ENCODE measurements at places on chromosomes 2 and 18.

GRCh38 chr18:8890957-8891464, 185.7 kb downstream of the MTCL1 start:
- DNase-seq, result no peak

GRCh38 chr2:23635442-23636340, 250.7 kb downstream of the KLHL29 start:
- no peak for DNase-seq

DNA sequence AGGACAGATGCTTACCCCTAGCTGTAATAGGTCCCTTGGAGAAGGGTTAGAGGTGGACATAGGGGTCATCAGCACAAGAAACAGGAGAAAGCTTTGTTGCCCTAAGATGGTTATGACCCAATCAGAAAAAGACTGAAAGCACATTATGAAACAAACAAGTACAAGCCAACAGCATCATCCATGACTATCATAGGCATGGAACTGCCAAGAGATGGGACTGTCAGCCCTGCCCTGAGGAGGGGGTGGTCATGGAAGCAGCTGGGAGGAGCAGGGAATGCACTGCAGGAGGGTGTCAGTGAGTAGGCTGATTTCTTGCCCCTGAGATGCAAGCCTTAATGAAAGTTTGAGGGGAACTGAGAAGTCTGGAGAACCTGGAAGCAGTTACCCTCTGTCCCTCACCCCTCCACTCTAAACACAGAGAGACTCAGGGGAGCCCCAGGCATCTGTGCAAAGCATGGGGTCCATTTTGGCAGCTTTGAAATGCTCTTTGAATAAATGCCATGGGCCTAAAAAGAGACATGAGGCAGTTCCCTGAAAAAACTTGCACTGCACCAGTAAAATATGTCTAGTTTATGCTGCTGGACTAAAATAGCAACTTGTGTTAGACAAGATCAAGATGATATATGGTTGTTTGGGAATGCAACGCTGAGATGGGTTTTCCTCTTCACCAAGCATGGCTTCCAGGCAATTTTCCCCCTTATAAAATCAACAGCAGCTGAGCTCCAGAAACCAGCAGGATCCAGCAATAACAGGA, 122.7 kb upstream of the ZFP36L2 start:
- no peak for DNase-seq

DNA sequence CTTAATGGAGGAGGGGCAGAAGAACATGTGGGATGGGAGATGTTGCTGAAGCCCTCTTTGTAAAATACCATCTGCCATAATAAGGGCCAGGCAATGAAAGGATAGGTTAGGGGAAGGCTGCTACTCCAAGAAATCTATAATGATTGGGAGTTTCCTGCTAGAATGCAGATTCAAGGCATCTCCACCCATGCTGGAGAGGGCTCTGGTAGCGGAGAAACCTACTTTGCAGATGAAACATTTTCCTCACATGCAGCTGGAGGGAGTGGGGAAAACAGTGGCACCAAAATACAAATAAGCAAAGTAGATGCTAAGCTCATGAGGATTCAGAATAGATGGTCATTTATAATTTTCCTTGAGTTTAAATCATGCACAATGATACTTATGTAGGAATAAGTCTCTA, 82.3 kb upstream of the GCFC2 start:
- DNase-seq, result no peak

DNA sequence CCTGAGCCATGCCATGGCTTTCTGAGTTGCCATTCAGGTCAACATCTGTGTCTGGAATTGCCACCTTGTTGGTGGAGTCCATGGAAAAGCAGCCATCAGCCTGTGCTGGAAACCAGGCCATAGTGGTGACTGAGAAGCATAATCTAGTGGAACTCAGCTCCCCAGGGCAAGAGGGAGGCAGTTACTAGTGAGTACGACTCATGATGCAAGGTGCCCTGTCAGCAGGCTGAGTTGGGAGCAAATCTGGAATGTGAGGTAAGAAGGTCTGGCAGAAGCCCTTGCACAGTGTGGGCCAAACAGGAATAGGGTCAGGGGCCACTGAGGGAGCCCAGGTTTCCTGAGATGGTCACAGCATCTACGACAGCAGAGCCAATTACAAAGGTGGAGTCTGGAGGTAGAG, 37.1 kb downstream of the SULT1C2 start:
- DNase-seq, result no peak

DNA sequence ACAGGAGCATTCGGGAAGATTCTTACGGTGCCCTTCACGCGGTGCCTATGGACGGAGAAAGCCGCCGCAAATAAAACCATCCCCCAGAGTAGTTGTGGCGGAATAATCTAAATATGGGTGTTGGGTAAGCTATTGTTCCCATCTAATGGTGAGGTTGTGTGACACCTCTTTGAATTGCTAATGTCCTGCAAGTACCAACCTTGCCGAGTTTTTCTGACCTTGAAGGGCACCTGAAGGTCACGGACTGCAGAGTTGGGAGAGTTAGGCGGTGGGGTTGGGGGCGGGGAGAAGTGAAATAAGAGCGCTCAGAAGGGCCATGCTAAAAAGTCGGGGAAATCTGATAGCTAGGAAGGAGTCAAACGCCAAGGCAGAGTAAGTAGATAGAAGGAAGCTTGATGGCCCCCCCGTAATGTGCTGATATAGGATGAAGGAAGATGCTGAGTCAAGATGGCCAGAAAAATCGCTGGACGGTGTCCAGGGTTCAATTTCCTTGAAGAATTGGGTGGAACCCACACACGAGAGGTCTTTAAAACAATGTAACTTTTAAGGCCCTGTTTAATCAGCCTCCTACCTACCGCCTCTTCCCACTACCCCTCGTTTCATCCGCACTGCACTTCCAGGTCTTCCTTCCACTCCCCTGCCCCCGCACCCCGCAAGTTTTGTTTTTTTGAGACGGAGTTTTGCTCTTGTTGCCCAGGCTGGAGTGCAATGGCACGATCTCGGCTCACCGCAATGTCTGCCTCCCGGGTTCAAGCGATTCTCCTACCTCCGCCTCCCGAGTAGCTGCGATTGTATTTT, 600 bp downstream of the KATNAL2 start:
- DNase-seq, result no peak

DNA sequence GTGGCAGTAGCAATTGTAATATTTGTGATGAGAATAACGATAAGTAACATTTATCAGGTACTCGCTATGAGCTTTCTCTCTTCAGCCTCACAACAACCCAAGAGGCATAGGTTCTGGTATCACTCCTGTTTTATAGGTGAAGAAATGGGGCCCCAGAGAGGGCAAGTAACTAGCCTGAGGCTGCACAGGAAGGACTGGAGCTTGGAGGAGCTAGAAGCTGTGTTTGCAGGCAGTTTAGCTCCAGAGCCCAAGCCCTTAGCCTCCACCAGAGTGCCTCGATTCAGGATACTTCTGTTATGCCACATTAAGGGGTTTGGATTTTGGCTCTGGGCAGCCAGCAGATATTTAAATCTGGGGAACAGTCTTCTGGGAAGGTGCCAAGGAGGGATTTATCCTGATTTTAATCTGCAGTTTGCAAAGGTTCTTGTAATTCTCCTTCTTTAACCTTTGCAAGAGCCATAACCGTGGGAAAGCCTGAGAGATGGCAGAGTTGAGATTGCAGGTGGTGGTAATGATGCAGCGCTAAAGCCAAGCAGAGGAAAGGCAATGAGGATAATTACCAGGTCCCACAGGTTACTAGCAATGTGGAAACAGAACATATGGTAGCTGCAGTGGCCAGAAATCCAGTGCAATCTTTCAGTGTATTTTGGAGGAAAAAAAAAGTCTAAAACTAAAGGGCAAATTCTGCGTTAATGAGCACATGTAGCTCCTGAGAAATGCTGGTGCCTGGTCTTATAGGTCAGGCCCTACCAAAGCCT, 9.1 kb downstream of the MOCOS start:
- DNase-seq, result no peak

- DNase-seq, result no peak
These were observed 565.3 kb upstream of the CRIM1 start for GRCh38 chr2:35790292-35790691.

GRCh38 chr2:58107803-58108710, 61.5 kb downstream of the VRK2 start:
- peak; percentile 89 for DNase-seq

DNA sequence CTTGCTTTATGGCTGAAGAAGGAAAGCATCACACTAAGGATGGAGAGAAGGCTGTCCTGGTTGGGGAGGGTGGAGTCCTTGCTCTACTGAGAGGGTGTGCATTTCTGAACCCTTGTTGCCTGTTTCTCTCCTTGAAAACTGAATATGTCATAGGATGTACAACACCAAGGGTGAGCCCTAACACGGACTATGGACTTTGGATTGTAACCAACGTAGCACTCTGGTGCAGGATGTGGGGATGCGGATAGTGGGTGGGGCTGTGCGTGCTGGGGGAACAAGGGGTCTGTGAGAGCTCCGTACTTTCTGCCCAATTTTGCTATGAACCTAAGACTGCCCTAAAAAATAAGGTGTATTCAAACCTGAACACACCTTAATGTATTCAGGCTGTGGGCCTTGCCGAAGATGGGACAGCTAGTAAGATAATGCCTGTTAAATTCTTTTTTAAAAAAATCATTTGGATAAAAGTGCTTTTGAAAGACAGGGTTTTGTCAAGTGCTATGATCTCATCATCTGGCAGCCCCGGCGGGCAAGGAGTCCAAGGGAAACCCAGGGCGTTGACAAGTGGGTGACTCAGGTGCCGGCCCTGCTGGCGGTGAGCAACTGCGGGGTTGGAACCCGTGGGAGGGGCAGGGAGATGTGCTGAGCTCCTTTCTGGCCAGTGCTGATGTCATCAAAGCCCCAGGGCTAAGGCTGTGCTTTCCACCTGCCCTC, 54.0 kb downstream of the GATA6 start:
- DNase-seq, result no peak

- DNase-seq, result no peak
These were observed at the start of gene CCBE1 for GRCh38 chr18:59697236-59697932. Gene CCBE1 (minus strand): TSS chr18:59697423.

GRCh38 chr2:38141501-38141900, 65.5 kb upstream of the CYP1B1 start:
- DNase-seq, result no peak

GRCh38 chr2:72603481-72603880, 222.4 kb downstream of the EXOC6B start:
- DNase-seq, result no peak

DNA sequence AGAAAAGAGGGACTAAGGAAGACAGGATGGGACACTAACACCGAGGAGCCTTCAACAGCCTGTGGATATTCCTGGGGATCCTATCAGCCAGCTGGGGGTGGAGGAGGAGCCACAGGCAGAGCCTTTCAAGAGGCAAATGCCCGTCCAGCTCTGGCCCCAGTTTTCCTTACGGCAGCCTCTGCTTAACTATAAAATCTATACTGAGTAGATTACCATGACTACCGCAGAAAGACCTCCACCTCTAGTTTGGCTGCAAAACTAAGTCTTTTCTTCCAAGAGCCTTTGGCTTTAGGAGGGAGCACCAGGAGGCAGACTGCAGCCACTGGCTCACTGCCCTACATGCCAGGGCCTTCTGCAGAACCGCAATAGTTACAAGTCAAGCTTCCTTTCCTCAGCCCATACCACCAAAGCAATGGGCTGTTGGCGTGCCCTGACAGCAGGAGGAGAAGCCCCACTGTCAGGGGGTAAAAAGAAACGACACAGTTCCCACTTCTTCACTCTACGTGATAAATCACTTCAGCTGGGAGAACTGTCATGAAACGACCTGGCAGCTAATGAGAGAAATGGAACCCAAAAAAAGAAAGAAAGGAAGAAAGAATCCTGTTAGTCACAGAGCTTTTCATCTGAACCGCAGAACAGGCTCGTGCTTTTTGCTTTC, 25.1 kb upstream of the CREB1 start:
- no peak for DNase-seq

DNA sequence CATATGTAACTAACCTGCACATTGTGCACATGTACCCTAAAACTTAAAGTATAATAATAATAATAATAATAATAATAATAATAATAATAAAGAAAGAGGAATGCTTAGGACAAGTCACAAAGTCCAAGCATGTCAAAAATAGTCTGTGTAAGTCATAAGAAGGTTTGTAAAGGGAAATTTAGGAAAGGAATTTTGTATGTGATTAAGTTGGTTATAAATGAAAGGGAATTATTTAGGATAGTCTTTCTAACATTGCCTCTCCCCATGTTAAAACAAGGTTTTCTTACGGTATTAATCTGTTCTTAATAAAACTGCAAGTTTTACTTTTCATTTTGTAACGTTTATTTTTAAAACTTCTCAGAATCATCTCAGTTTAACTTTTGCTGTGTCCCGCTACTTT, 62.8 kb downstream of the SESTD1 start:
- DNase-seq, result no peak

DNA sequence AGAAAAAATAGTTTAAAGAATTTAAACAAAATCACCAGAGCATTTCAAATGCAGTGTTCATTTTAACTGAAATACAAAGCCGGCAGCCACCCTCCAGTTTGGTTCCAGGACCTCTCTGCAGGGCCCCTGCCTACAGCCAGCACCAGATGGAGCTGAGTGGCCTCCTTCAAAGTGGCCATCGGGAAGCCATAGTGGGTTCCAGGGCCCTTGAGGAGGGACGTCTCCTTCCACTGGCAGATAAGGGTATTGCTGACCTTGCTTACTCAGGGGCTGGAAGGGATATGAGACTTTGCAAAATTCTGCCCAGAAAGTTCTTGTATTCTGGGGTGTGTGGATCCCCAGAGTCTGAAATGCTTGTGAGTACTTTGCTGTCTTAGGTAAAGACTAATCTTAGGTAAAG, 205.2 kb upstream of the APCDD1 start:
- DNase-seq, result no peak

GRCh38 chr18:25125680-25126079, 226.3 kb downstream of the ZNF521 start:
- no peak for DNase-seq

GRCh38 chr2:67783026-67783425, 279.8 kb downstream of the C1D start:
- no peak for DNase-seq

DNA sequence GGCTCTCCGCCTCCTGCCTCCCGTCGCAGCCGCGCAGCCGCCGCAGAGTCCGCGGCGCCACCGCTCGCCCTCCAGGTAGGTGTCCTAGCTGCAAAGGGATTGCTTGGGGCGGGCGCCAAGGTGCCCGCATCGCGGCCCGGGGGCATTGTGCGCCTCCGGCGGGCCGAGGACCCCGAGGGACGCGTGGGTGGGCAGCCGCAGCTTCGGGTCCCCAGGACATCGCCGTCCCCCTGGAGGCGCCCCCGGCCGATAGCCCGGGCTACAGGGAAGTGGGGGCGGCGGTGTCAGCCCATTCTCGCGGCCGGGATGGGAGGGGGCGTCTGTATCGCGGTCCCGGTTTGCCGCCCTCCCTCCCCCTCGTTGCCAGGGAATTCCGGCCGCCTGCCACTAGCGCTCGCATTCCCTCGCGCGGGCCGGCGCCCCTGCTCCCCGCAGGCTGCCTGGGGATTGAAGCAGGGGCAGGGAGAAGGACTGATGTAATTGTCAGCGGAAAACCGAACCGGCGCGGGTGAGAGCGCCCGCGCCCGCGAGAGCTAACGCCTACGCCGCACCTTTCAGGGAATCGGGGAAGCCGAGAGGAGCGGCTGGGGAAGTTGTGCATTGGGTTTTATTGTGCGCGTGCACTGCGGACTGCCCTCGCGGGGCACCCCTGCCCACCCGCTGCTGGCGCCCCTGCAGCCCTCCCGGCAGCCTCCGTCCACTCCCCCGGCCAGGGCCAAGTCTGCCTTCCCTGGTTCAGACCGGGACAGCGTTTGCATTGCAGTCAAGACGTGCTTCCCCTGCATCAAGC, 483 bp downstream of the OSBPL6 start:
- DNase-seq, result peak; percentile 9

Data from HL-60 (cell line).